Lung (tissue), 17 donors: ENCODE measurements at places on chromosomes 13 and 19.

DNA sequence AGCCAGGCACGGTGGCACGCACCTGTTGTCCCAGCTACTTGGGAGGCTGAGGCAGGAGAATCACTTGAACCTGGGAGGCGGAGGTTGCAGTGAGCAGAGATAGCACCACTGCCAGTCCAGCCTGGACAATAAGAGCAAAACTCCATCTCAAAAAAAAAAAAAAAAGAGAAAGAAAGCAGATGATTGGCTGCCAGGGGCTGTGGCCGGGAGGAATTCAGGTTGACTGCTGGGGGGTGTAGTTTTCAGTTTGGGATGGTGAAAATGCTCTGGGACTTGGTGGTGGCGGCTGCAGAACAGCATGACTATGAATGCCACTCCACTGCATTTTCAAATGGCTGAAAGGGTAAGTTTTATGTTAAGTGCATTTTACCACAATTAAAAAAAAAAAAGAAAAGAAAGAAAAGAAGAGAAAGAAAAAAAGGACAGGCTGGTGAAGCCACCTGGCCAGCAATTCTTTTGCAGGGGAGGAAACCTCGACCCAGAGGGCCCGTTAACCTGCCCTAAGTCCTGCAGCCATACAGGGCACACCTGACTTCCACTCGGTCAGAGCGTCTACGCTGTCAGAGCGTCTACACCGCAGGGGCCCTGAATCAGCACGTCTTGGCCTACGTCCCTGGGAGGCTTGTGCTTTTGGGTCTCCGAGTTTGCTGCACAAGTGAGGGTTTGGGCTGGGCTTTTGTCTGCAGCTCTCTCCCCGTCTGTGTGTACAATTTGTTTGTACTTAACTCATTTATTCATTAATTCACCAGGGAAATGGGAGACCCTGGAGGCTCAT lies 3.6 kb downstream of the ISOC2 start:
- no peak for DNase-seq

- DNase-seq, result no peak
Measured at GRCh38 chr19:51096473-51097165, 11.6 kb downstream of the CTU1 start.

GRCh38 chr19:18435178-18435841 lies 2.6 kb downstream of the ISYNA1 start:
- DNase-seq, result no peak

DNA sequence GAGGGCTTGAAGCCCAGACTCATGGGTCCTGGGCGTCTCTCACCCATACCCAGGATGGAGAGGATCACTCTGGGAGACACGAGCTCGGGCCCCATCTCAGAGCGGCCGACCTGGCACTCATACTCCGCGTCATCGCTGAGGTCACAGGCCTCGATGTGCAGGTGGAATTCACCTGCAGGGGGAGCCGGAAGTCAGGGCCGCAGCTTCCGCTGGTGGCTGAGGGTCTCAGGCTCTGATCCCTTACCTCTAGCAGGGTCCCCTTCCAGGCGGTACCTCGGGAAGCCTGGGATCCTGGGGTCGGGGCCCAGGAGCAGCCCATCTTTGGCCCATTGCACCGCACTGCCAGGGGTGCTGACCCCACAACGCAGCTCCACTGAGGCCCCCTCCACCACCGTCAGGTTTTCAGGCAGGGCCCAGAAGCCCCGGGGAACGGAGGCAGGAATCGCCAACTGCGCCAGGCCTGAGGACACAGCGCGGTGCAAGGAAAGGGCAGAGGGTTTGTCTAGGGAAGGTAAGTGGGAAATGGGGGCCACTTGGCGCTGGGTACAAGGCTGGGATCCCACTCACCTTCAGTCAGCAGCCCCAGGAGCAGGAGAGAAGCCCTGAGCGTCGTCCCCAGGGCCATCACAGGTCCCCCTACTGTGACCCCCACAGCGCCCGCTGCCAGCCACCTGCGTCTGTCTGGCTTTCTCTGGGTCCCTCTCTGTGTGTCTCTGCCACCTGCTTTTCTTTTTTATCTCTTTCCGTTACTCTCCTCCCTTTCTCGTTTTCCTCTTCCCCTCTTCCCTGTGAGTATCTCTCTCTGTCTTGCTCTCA lies 883 bp downstream of the NPHS1 start:
- DNase-seq, result no peak

- DNase-seq, result no peak
Measured at GRCh38 chr13:30044932-30045331, 194.5 kb upstream of the UBL3 start.

GRCh38 chr13:49023431-49023830 lies 47.7 kb downstream of the FNDC3A start:
- no peak for DNase-seq

GRCh38 chr13:80877944-80878241 lies 537.0 kb upstream of the SPRY2 start:
- no peak for DNase-seq

DNA sequence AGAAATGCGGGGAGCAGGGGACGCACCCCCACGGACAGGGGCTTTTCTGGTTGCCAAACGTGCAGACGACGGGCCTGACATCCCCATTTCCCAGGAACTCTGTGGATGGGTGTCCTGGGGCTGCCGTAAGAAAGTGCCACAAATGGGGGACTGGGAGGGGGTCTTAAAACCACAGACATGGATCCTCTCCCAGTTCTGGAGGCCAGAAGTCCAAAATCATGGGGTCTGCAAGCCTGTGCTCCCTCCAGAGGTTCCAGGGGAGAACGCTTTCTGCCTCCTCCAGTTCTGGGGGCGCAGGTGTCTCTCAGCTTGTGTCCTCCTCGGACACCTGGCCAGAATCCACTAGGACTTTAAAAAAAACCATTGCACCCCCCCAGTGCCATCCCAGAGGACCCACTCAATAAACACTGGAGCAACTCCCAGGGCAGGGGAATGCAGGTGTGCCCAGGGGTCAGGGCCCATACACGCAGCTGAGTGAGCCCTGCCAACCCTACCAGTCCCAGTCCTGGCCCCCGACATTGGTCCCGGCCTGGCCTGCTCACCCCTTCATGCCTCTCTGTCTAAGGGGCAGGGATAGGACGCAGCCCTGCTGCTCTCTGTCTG lies 103.9 kb downstream of the GADD45B start:
- DNase-seq, result no peak

DNA sequence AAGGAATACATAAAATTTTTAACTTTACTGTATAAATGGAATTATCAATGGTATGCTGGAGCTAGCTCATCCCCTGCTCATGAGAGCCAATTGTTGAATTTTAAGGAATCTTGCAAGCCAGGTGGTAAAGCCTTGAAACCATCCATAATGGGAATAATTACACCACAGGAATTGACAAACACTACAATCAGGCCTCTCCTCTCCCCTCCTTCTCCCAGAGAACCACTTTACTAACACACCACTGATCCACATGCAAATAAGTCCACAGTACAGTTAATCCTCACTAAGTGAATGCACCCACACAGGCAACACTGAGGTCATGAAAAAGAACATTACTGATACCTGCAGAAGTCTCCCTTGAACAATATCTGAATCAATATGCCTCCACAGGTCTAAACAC lies 140.5 kb downstream of the KLF12 start:
- DNase-seq, result no peak

GRCh38 chr13:57641051-57641450 lies 9.5 kb downstream of the PCDH17 start:
- DNase-seq, result no peak

GRCh38 chr19:29598496-29598895 lies 7.6 kb upstream of the POP4 start:
- DNase-seq, result no peak

- peak; percentile 89 for DNase-seq
Measured at GRCh38 chr19:39413272-39413910, 922 bp downstream of the PLEKHG2 start.

DNA sequence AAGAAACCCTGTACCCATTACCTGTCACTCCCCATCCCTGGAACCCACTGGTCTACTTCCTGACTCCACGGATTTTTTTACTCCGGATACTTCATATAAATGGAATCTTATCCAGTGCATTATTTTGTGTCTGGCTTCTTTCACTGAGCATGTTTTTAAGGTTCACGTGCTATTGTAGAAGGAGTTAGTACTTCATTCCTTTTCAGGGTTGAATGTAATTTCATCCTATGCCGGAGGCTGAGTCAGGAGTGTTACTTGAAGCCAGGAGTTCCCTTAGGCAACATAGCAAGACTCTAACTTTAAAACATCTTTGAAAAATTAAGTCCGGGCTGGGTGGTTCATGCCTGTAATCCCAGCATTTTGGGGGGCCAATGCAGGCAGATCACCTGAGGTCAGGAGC lies 17.9 kb upstream of the ELAVL1 start:
- DNase-seq, result no peak

DNA sequence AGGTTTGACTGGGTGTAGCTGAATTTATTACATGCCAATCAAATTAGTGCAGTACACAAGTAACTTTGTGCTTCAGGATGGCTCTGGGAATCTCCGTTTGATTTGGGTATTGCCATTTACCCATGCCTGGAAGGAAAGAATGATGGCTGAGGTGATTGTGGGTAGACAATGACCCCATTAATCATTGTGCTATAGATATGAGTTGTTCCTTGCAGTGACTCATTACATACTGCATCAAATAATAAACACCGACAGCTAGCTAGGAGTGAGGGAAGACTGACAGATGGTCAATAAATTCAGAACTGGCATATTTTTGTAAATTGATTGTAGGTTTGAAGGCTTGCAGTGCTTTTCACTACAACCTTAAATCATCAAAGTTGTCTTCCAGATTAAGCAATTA lies 1069.5 kb downstream of the DIAPH3 start:
- no peak for DNase-seq

- DNase-seq, result no peak
Measured at GRCh38 chr19:38921420-38922274, 8.9 kb downstream of the SARS2 start.
